Lung (tissue), 17 donors: ENCODE measurements at places on chromosomes 1 and 21.

DNA sequence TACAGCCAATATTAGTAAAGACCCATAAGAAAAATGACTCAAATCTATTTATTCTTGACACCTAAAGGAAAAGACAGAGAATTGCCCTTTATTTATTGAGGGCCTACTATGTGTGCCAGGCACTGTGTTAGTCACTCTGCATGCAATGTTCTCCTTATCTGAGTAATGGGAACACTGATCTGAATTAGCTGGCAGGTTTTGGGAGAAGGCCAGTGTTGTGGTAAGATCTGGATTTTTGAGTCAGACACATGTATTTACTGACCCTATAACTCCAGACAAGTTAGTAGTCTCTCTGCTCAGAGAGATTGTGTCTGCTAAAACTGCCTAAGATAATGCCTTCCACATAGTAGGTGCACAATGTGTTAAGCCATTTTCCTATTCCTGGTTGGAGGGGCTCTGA lies 17.3 kb downstream of the LCE4A start:
- DNase-seq = no peak

DNA sequence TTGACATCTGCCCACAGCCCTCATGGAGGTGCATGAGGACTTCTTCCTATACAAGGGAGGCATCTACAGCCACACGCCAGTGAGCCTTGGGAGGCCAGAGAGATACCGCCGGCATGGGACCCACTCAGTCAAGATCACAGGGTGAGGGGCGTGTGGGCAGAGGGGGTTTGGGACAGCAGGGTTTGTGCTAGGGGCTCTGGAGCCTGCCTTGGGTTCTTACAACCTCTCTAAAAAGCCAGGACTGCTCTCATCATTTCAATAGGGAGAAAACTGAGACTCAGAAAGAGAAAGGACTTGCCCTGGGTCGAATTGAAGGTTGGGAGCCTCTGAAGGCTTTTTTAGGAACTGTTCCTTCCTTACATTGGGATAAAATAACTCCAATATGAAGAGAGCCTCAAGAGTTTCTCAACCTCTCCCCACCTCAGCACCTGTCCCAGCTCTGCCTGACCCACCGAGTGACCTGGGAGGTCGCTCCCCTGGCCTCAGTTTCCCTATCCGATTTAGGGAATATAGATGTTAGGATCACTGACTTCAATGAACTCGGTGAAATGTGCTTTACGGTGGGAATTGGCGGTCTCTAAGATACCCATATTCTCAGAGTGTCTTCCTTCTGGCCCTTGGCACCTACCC lies 9.5 kb downstream of the TINAGL1 start:
- DNase-seq = no peak

DNA sequence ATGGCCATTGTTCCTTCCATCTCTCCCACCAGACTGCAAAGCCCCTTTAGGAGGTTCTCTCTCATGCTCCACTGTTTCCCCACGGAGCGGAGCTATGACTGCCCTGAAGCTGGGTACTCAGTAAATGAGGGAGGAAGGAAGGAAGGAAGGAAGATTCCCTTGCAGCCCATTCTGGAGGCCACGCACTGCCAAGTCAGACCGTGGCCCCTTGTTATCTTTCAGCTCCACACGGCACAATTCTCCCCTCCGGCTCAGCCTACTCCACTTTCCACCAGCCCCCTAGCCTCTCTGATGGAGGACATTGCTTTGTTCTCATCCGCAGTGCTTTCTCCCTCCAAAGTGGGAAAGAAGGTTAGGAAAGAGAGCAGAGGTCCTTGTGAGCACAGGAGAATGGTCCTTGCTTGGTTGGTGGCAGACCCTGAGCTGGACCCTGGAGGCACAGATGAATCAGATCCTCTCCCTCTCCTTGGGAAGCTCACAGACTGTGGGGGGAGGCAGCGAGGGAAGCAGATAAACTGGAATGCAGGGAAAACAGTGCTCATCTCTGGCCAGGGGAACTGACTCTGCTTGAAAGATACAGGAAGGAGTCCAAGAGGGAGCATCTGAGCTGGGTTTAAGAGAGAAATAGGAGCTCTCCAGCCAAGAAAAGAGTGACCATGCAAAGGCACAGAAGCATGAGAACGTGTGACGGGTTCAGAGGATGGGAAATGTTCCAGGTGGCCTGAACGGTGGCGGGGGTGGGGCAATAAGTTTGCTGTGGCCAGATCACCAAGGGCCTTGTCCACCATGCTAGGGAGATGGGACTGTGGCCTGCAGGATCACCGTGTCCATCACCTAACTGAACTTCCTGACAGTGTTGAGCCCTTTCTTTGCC lies 52.6 kb downstream of the GLIS1 start:
- no peak for DNase-seq

- DNase-seq = no peak
Observed at GRCh38 chr21:46172863-46173528, 11.3 kb downstream of the SPATC1L start.

- peak; percentile 78 for DNase-seq
Observed at GRCh38 chr21:42737951-42738590, 84.7 kb downstream of the PDE9A start.

- DNase-seq = no peak
Observed at GRCh38 chr21:46052703-46053651, 44.9 kb upstream of the COL6A2 start.

- no peak for DNase-seq
Observed at GRCh38 chr1:197197430-197197997, 51.0 kb upstream of the ASPM start.

DNA sequence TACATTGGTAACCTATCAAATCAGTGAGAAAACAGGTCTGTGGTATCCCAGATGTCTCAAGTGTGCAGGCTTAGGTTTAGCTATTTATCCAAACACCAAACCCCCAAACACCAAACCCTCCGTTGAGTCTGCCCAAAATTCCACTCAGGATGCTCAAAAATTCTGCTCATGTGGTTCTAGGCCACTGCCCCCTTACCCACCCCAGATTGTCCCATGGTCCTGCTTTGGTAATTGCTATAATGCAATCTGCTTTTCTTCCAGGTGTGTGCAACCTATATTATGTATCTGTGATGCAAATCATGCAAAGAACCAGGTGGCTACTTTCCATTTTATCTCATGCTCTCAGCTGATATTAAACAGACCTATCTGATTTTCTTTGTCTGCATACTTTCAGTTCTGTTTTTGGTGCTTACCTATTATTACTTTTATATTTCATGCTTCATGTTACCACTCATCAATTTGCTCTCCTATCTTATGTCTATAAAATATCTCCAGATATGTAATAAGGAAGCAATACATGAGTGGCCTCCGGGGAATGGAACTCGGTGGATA lies 123.7 kb downstream of the TOMM20 start:
- no peak for DNase-seq

- no peak for DNase-seq
Observed at GRCh38 chr1:221100611-221101010, 221.4 kb downstream of the HLX start.

GRCh38 chr1:231424950-231425805 lies 3.1 kb upstream of the EGLN1 start:
- DNase-seq = peak; percentile 32

DNA sequence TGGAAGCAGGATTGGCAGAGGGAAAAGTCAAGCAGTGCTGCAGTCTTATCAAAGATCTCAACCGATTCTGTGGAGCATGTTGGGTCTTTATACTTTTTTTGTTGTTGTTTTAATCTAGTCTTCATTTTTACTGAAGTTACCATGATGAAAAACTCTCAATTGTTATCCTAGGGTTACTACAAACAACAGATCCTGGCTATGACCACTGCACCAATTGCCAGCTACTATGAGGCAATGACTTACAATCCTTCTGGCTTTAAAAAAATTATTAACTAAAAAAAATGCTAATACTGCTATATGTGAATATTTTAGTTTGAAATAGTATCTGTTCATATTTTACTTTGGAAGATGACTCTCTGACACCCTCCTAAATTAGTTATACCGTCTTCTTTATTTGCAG lies 145.9 kb downstream of the CNIH3 start:
- no peak for DNase-seq

- DNase-seq = peak; percentile 34
Observed at GRCh38 chr1:38680801-38681510, 178.6 kb downstream of the RRAGC start.

DNA sequence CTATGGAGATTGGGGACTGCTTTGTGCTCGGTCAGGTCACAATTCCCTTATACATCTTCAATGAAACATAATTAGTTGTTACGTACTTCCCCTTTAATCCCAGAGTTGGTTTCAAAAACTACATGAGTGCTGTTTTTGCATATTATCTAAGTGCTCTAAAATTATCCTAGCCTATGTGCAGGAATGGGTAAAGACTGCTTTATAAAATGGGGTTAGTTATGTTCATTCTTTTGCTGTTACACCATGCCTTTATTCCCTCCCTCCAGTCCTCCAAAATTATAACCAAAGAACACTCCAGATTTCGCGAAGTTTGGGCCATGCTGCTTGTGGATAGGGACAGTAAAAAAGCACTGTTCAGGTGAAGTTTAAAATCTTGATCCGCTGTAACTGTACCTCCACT lies 173.9 kb upstream of the SNX7 start:
- no peak for DNase-seq

DNA sequence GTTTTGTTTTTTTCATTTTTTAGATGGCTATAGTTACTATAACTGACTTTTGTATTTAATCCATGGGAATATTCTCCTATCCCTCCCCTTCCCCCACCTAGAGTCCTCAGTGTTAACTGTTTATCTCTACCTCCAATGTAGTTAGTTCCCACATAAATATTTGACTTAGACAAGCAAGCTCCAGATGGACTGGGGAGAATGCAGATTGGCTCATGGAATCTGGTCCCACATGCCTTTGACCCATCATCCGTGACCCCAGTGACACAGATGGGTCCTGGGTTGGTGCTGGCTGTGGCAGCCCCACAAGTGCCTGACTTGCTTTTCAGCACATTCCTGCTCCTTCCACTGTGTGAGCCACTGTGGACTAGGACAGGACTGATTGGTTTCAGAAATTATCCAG lies 41.8 kb downstream of the ATP2B4 start:
- no peak for DNase-seq

GRCh38 chr1:55803429-55803828 lies 588.3 kb upstream of the USP24 start:
- no peak for DNase-seq

- no peak for DNase-seq
Observed at GRCh38 chr1:34057347-34058130, 107.5 kb downstream of the CSMD2 start.

DNA sequence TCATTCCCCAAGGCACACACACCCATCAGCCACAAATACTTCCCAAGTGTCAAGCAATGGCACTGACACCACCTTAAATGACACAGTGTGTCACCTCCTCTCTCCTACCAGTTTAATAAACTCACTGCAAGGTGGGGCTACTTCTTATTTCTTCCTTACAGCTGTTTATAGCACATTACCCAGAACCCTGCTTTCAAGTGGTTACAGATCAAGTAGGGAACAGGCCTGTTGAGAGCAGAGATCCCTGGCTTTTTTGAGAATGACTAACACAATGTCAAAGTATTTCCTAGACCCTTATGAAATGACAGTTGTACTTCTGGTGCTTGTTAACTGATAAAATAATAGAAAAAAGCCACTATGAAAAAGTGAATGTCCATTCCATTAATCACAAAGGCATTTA lies 19.8 kb downstream of the ZBTB17 start:
- DNase-seq = no peak

DNA sequence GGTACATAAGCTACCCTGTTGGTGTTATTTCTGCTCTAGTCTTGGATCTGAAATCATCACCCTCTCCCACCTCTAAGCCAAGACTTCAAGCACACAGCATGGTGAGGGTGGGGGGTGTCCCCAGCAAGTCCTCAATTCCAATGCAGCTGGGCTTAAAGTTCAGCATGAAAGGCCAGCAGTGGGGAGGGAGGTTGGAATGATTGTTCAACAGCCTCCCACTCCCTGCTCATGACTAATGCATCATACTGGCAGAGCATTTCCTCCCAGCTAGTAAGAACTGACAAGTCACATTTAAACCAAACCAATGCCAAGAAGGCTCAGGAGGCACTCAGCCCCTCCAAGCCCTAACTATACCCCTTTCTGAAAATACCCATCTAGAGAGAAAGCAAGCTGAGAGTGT lies 50.1 kb downstream of the TIAM1 start:
- no peak for DNase-seq

DNA sequence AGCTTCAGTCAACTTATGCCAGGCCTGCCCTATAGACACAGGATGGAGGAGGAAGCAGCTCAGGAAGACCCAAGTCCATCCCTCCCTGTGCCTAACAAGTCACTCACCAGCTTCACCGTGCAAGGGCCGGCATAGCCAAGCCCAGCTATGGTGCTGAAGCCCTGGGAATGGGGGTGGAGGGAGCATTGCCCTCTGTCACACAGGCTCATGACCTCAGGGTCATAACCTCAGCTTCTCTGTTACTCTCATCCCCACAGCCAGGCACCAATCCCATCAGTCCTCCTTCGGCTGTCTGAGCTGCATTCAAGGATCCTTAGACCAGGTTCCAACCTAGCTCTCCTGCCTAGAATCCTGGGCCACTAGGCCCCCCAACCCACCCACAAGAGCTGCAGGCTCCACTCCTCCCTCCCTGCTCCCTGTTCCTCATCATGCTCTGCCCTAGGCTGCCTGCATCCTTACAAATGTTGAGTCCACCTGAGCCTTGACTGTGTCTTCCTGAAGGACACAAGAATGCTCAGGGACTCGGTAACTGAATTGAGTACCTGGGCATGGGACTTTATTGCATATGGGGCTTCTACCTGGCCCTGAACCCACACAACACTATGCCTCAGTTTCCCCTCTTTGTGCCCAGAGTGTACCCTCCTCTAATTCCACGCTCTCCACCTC lies 1.7 kb downstream of the CD244 start:
- no peak for DNase-seq

- DNase-seq = no peak
Observed at GRCh38 chr1:9324246-9325096, 31.8 kb downstream of the SPSB1 start.

DNA sequence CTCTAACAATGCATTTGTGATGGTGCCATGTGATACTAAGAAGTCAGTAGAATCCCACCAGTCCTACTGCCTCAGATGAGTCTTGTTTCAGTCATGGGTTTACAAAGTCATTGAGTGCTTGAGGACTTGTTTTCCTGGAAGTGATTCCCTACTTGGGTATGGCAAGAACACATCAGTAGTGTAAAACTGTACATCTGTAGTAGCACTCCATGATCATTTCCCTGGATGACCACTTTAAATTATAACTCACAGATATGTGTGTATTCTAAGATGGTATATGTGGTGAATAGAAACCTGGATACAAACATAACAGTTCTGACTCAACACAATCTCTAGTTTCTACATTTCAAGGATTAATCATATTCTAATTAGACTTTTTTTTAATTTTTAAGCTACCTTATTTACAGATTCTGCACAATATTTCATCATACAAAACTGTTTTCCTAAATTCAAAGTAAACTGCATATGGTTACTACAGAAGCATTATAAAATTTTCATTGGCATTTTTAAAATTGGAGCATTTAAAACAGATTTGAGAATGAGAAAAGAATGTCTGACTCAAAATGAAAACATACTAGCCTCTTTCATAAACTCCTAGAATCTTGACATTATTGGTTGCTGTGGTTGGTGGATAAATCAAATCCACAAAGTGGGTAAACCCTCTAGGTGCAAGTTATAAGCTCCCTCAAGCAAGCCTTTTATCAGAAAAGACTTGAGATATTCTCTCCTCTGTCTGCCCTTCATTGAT lies 6.8 kb upstream of the PSMG1 start:
- no peak for DNase-seq

- DNase-seq = no peak
Observed at GRCh38 chr1:178055093-178055492, 38.8 kb upstream of the RASAL2 start.

- no peak for DNase-seq
Observed at GRCh38 chr1:105087506-105087905, 1337.8 kb downstream of the AMY1C start.
